Calu3 (cell line): ENCODE measurements at places on chromosomes 5 and 9. TPM values are rescaled to one million over a fixed set of nuclear protein-coding genes. Genes with fewer than 3 reads are reported as not detected.
A peak's percentile ranks its signal among the peaks of the same experiment; 100 is the strongest.

DNA sequence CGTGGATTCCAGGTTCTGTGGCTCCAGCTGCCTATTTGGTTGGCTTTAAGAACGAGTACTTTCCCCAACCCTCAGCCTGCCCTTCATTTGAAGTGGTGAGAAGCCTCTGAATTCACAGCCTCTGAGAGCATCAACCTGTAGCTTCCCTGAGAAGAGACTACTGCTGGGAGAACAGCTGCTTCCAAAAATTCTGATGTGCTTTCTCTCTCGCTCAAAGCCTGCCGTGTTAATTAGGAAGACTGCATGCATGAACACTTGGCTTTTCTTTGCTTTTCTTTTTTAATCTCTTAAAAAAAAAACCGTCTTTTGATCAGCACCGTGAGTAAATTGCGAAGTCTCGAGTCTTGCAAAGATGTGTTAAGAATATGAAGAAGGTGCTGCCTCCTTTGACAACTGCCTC, 153.4 kb upstream of the MAP1B start:
- DNase-seq, result no peak
- H3K27ac ChIP-seq, result no peak overlapping the region

- H3K4me1 ChIP-seq, result peaks cover 36% of the 10 kb centered on the region
- DNase-seq, result no peak
- H3K27ac ChIP-seq, result peak overlapping the region; percentile 90
Observed at GRCh38 chr5:142016556-142016955, 3.7 kb upstream of the GNPDA1 start.

The OR1J2 gene
- total RNA-seq, result not detected in 2 replicates

The ITK gene
- total RNA-seq, result not detected in 2 replicates

- no peaks in the 10 kb centered on the region for H3K27me3 ChIP-seq
- peaks cover 19% of the 10 kb centered on the region for H3K4me1 ChIP-seq
- DNase-seq, result peak; percentile 24
- no peak overlapping the region for H3K27ac ChIP-seq
- H3K36me3 ChIP-seq, result no peaks in the 10 kb centered on the region
- no peak overlapping the region for H3K4me3 ChIP-seq
Observed at GRCh38 chr9:70484232-70485130, 70.0 kb upstream of the KLF9 start.

- H3K4me3 ChIP-seq, result peak overlapping the region; percentile 99
- H3K4me1 ChIP-seq, result peaks cover 19% of the 10 kb centered on the region
- no peaks in the 10 kb centered on the region for H3K27me3 ChIP-seq
- peak; percentile 59 for DNase-seq
- peaks cover 54% of the 10 kb centered on the region for H3K36me3 ChIP-seq
- H3K27ac ChIP-seq, result peak overlapping the region; percentile 98
Observed at GRCh38 chr5:43315263-43315662, 2.1 kb upstream of the HMGCS1 start.
